ENCODE measurements at places on chromosomes 2 and 18.
A peak's percentile ranks its signal among the peaks of the same experiment; 100 is the strongest.

GRCh38 chr2:961786-962185 is 11.1 kb downstream of the SNTG2 start:
- no peak for DNase-seq

DNA sequence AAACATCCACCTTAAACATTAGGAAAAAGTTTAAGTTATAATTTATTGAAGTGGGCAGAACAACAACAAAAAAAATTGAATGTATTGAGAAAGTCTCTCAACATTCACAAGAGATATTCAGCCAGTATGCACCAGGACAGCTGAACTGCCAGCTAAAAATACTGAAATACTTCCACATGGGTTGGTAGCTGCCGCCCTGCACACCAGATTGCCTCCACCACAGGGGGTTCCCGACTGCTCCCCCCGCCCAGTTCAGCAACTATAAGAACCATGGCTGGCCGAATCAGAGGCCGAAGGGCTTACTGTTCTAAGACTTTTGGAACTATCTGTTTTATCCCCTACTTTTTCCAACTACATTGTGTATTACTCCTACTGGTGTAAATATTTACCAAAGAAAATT is 150.0 kb upstream of the LRP1B start:
- DNase-seq, result no peak

DNA sequence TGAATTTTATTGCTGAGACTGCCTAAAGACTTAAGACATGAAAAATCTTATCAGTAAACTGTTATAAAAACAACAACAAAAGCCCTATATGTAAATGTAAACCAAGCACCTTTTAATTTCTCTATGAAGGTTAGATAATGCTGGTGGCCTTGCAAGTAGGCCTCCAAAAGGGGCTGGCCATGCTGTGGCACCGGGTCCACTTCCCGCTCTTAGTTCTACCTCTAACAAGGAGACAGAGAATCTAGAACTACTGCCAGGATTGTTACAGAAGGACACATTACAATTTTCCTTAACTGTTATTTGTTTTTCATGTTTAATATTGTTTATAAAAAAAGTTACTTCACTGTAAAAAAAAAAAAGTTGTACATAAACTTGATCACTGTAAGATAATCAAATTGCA is 49.0 kb downstream of the UGP2 start:
- DNase-seq, result no peak

GRCh38 chr2:24181849-24182248 is 7.0 kb downstream of the FAM228A start:
- DNase-seq, result no peak

GRCh38 chr18:78721238-78721875 is 258.3 kb upstream of the SALL3 start:
- DNase-seq, result no peak

GRCh38 chr2:208595386-208596275 is 189.0 kb downstream of the PTH2R start:
- no peak for DNase-seq

DNA sequence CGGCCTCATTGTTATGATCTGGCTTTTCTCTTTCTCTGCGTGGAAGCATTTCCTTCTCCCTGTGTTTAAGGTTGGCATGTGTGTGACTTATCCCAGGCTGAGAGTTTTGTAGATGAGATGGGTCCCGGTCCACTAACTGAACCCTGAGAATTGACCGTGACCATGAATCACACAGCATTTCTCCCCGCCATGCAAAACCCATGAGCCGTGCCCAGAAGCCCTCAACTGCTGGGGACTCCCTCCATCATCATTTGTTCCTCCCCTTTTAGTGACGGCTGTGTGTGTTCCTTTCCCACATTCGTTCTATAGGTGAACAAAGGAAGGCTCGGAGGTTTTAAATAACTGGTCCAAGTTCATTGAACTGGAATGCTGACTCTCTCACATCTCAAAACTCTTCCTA is 30.1 kb upstream of the TXNDC2 start:
- no peak for DNase-seq

GRCh38 chr2:235162082-235162836 is 210.4 kb downstream of the SH3BP4 start:
- DNase-seq, result peak; percentile 70

DNA sequence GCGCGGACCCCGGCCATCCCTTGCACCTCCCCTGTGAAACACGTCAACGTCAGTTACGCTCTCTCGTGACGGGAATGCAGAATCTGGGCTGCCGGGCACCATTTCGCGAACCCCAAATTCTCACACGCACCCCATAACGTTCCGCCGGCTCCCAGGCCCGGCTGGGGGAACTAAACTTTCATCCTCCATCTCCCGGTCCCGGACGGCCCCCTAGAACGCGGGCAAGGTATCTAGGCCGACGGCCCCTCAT is 544 bp downstream of the DNAJC27 start:
- no peak for DNase-seq

DNA sequence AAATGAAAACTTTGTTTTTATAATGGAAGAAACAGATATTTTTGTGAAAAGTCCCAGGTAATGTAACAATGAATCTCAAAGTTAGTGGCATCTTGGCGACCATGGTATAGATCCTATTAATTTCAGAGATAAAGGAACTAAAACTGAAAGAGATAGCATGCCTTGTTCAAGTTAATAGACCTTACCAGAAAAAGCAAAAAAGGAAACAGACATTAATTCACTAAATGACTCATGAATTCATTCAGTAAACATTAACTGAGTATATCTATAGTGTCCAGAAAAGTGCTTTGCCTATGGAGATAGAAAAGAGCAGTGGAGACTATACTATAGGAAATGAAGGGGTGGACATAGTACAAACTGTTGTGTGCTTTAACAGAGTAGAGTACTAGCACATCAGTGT is 763.3 kb downstream of the TRIB2 start:
- DNase-seq, result no peak

DNA sequence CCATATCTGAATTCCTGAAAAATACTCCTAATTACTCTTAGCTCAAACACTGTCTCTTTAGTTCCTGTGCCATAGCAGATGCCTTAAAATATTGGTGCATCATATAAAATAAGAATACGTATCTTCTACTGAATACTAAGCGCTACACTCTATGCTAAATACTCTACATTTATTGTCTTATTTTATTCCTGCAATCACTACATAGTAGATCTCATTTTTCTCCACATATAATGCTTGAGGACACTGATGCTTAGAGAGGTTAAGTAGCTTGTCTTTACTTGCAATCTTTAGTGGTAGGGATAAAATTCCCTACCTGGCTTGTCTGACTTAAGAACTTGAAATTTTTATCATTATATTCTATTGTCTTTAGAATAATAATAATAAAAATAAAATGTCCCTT is 137.3 kb upstream of the SETBP1 start:
- DNase-seq, result no peak

DNA sequence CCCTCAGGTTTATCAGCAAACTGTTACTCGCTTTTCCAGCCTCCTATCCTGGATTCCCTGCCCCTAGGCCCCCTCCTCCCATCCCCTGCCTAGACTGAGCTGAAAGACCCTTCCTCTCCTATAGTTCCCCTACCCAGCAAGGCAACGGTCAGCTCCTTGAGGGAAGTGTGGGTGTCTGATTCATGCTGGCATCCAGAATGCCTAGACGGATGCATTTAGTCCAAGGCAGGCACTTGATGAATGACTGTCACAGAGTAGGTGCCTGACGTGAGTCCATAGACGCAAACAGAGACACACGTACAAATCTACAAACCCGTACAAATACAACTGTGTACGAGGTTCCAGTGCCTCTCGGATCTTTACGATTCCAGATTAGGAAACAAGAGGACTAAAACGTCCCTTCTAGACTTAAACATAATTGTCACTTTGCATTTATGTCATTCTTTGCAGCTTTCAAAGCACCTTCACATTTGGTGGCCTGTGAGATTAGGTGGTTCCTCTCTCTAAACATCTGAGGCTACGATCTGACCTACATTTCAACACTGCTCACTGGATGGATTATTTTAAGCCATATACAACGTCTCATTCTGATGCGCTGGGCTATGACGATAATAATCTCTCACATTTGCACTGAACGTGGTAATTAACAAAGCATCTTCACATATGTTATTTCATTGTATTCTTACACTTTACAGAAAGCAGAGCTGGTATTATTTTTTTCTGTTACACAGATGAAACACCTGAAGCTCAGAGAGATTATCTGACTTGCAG is 36.7 kb downstream of the DNMT3A start:
- DNase-seq, result no peak

- peak; percentile 5 for DNase-seq
These were observed 8.7 kb upstream of the CCL20 start for GRCh38 chr2:227804975-227805374.

DNA sequence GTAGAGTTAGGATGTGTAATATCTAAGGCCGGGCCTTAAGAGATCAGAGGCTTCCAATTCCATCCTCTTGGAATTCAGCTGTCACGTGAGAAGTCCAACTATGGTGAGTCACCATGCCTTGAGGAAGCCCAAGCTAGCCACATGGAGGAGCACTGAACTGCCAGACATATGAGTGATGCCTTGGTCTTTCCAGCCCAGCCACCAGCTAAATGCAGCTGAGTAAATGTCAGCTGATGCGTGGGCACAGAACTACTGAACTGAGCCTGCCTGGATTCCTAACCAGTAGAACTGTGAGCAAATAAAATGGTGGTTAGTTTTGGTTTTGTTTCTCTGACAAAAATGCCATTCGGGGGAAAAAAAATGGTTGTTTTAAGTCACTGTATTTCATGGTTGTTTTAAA is 153.7 kb upstream of the SERTAD2 start:
- peak; percentile 100 for DNase-seq

DNA sequence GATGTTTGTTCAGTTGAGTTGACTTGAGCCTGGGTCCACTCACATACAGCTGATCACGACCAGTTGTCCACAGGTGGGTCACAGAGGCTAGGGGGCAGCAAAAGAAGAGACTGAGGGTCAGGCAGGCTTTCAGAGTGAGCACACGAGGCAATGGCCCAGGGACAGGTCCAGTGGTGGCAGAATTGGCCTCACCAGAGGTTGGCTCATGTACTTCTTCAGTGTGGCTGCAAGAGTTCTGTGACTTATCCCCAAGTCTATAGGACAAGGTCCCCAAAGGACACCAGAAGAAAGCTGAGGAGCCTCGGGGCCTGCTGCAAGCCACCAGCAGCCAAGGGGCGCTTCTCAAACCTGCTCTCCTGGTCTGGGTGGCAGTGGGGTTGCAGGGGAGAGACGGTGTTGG is 219.8 kb downstream of the TFCP2L1 start:
- DNase-seq, result no peak

DNA sequence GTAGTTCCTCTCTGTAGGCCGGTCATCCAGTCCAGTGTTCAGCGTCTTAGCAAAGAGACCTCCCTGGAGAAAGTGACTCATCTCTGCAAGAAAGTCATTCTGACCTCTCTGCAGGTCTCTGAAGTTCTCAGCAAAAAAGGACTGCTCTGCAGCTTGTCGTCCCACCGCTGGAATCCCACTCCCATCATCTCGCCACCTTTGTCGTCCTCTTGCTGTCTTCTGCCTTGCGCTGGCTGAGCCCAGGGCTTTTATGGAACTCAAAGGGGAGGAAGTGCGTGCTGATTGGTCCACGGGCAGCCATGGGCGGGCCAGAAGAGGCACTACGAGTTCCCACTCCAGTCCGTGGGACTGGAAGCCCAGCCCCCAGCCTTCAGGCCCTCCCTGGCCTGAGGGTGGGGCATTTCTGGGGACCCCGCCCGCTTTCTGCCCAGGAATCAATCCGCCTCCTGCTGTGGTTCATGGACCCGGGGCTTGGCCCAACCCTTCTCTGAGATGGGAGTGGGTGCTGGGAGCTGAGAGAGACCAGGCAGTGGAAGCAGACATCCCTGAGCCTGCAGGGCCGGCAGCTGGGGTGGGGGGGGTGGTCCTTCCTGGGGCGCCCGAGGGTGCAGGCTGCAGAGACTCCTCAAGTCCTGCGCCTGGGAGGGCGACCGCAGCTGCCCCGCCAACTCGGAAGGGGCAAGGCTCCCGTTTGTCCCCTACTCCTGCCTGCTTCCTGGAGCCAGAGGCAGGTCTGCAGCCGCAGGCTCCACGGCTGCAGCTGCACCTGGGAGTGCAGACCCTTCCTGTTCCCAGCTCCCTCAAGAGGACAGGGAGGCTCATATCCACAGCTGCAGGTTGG is 660.7 kb upstream of the RAB6C start:
- no peak for DNase-seq

DNA sequence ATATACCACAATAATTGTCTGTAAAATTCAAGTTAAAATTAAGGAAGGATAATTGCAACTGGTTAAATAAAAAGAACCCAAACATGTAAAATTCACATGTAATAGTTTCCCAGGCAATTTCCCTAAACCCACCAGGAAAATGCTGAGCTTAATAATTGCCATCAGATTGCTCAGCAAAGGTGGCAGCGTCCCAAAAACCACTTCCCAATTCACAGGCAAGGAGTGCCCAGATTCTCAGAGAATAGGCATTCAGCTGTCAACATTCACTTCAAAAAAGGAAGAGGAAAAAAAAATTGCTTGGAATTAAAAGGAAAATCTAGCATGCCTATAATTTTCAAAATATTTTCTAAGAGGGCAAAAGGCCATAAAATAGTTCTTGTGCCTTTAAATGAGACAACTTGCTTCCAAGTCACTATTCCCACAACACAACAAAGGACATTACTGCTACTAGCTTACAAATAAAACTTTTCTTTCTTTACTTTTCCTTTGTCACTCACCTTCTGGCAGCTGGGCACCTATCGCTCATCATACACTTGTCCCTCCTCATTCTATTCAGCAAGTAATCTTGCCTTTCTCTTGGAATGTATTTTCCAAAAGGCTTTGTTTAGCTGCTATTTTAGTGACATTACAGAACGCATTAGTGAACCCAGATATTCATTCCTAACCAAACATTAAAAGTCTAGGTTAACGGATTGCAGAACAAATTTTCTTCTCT is 15.2 kb downstream of the SRBD1 start:
- peak; percentile 92 for DNase-seq

- DNase-seq, result no peak
These were observed 64.0 kb downstream of the INPP4A start for GRCh38 chr2:98508709-98509066.

Data from EH (cell line).